ENCODE measurements at places on chromosomes 1 and 21.

DNA sequence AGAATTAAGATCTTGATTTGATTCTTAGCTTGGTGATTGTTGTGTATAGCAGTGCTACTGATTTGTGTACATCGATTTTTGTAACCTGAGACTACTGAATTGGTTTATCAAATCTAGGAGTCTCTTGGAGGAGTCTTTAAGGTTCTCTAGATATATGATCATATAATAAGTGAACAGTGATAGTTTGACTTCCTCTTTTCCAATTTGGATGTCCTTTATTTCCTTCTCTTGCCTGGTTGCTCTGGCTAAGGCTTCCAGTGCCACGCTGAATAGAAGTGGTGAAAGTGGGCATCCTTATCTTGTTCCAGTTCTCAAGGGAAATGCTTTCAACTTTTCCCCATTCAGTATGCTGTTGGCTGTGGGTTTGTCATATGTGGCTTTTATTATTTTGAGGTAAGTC lies 61.5 kb upstream of the LYST start:
- no peak for DNase-seq

DNA sequence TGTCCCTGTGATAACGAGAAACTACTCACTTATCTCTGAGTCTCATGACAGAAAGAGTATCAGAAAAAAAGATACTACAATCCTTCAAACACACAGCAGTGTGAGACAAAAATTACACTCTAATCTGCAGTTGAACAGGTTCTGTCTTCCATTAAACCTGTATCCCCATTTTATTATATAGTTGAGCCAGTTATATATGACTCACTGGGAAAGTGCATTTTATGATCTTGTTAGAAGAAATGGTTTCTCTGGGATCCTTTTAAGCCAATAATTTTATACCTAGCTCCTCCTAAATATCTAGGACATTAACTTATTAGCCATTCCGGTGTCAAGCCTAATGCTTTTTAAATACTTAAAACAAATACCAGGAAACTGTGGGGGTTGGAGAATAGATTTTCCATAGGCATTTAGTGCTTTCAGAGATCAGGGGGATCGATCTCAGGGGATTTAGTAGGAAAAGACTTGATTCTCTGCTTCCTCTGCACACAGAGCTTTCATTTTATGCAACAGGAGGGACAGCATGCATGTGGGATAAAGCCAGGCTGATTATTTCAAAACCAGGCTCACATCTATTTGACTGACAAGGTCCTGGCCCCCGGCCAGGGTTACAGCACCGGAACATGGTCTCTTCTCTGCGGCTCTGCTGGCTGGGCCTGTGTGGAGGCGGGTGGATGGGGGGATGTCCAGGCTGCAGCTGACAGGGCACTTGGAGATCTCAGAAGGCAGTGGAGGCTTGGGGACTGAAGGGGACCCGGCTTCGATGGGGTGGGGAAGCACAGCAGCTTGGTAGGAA lies 310.6 kb downstream of the DISC1 start:
- no peak for DNase-seq

DNA sequence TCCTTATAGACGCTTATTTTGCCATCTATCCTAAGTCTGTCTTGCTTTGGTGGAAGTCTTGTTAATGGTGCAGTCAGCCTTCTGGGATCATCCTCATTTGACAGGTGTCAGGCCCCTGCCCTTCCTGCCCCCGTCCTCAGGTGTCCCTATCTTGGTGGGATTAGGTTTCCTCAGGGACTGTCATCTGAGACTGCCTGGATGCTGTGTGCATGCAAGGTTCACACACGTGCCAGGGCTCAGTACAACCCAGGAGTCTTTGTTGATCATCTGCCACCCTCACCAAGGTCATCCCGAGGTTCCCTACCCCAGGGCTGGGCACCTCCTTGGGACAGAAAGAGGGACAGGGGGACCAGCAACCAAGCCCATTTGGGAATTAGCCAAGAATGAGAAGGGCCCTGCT lies 18.0 kb downstream of the PADI2 start:
- no peak for DNase-seq

DNA sequence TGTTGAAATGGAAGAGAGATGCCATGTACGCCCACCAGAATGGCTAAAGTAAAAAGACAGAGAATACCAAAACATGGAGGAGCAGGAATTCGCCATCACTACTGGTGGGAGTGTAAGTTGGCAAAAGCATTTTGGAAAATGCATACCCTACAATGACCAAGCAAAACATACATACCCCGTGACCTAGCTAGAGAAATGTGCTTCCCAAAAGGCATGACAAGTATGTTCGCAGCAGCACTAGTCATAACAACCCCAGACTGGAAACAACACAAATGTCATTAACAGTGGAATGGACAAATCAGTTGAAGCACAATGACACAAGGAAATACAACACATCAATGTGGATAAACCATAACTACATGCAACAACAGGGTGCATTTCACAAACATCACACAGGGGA lies 27.2 kb downstream of the SYT2 start:
- no peak for DNase-seq

- DNase-seq = no peak
Observed at GRCh38 chr1:175933801-175934200, 190.4 kb upstream of the TNR start.

- no peak for DNase-seq
Observed at GRCh38 chr1:47725000-47725473, 272.1 kb downstream of the TRABD2B start.

DNA sequence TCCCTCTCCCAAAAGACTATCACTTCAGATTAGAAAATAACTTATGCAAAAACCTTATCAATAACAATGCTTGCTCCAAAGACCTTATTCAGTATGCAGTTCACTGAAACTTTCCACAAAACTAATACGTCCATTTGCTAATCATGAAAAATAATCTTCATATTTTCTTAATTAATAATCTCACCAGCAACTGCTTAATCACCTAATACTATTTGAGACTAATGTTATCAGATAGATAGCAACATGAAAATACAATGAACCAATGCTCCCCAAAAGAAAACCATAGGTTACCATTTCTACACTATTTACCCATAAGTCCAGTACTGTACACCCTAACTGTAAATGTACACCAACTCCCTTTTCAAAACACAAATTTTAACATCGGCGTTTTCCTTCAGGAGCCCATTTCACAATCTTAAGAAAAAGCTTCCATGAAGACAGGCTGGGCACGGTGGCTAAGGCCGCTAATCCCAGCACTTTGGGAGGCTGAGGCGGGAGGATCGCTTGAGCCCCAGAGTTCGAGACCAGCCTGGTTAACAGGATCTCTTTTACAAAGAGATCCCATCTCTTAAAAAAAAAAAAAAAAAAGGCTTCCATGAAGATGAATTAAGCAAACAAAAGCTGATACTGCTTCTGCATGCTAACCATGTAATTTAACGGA lies 1.7 kb downstream of the GNB1 start:
- DNase-seq = no peak

DNA sequence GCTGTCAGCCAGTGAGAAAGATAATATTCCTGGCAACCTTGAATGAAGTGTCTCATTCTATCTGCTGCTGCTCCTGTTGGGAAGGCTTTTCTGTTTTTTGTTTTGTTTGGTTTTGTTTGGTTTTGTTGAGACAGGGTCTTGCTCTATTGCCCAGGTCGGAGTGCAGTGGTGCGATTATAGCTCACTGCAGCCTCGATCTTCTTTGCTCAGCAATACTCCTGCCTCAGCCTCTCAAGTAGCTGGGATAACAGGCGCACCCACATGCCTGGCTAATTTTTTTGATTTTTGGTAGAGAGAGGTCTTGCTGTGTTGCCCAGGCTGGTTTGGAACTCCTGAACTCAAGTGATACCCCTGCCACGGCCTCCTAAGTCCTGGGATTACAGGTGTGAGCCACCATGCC lies 37.6 kb downstream of the BTG3 start:
- DNase-seq = no peak

DNA sequence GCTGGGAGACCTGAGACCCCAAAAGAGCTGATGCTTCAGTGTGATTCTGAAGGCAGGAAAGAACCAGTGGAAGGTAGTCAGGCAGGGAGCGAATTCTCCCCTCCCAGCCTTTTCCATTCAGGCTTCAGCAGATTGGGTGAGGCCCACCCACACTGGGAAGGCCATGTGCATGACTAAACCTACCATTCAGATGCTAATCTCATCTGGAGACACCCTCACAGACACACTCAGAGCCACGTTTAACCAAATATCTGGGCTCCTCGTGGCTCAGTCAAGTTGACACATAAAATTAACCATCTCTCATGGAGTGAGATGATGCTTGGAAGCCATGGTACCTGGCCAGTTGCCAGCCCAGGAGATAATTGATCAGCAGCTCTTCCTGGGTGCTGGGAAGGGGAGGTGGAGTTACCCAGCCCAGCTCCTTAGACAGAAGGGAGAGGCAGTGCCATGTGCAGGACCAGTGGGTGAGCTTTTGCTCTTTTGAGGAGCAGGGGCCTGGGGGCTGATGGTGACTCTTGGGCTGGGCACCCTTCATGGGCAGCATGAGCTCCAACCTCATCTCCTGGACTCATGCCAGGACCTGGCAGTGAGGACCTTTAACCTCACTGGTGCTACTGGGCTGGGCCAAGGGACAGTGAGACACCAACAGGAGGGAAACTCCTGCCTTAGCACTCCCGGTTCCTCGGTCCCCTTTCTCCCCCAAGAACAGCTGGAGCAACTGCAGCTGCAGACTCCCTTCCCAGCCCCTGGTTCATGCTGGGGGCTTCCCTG lies 89.0 kb upstream of the ACTL8 start:
- no peak for DNase-seq

DNA sequence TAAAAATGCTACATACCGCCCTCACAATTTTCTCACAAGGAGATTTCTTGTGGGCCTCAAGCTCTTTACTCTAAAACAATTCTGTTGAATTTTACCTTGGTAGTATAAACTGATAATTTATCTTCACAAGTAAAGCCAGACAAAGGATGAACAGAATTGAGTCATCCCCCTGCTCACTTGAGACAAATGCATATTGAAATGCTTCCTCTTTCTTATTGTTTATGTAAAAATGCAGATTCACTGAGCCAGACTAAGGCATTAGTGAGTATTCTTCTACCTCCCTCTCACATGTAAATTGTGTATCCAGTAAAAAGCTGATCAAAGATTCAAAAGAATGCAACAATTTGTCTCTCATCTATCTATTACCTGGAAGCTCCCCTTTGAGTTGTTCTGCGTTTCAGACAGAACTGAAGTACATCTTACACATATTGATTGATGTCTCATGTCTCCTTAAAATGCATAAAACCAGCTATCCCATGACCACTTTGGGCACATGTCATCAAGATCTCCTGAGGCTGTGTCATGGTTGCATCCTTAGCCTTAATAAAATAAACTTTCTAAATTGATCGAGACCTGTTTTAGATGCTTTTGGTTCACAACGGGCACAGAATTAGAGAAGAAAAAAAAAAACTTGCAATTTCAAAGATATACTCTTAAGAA lies 743.1 kb upstream of the B3GALT2 start:
- no peak for DNase-seq

- no peak for DNase-seq
Observed at GRCh38 chr1:64469116-64469976, 583 bp upstream of the CACHD1 start.

GRCh38 chr1:87227651-87228050 lies 101.0 kb upstream of the LMO4 start:
- DNase-seq = no peak

DNA sequence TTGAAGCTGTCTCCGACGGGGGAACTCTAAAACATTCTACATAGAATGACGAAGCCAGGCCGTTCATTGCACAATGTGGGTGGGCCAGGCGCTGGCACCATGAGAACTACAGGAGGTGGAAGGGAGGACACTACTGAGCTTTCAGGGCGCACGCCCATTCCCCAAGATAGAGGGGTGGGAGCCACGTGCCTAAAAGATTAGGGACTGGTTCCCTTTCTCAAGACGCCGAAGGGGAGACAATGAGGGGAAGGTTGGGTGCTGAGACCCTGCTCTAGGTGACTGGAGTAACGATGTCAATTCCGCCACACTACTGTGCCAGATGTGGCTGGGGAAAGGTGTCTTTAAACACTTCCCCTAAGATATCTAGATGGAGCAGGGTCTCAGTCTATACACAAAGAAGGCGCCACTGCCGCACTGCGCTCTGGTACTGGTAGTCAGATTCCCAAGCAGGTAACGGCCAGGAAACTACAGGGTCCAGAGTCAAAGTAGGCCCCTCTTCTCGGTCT lies 782 bp downstream of the CSDE1 start:
- no peak for DNase-seq

- DNase-seq = no peak
Observed at GRCh38 chr1:157134442-157134841, 3.8 kb downstream of the ETV3 start.

DNA sequence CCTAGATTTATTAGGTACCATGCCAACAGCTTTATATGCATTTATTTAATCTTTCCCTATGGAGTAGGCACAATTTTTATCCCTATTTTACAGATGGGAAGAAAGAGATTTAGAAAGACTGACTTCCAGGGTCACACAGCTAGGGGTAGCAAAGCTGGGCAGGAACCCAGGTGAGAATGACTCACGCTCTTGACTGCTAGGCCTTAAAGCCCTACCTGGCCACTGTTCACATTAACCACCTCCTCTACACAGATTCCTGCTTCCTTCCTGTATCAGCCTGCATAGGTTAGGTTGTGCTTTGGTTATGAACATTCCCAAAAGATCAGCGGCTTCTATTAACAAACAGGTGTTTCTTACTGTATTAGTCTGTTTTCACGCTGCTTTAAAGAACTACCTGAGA lies 53.2 kb downstream of the DNAJC6 start:
- DNase-seq = no peak

- DNase-seq = peak; percentile 75
Observed at GRCh38 chr1:2194898-2195673, 514 bp upstream of the FAAP20 start.

DNA sequence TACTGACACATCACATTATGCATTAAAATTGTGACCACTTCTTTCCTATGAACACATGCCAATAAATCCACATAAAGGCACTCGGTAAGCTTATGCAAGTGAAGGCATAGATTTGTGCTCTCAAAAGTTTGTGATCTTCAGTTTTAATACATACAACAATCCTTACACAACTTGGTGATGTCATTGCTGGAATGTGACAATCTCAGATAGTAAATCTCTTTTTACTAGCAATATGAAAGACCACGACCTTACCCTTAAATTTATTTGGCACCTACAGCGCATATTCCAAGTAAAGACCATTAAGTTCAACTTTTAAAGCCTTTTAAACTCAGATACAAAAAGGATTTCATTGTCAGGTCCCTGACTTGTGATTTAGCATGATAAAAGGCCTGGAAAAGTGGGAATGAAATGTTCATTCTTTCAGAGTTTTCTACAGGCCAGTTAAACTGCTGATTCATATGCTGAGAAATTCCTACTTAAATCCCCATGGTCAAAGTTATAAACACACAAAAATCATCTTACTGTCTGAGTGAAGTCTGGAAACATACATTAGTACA lies 157.4 kb downstream of the SIPA1L2 start:
- DNase-seq = no peak

GRCh38 chr1:228935855-228936727 lies 200.8 kb downstream of the RHOU start:
- DNase-seq = no peak

- no peak for DNase-seq
Observed at GRCh38 chr1:204288021-204288588, 71.6 kb downstream of the PLEKHA6 start.

DNA sequence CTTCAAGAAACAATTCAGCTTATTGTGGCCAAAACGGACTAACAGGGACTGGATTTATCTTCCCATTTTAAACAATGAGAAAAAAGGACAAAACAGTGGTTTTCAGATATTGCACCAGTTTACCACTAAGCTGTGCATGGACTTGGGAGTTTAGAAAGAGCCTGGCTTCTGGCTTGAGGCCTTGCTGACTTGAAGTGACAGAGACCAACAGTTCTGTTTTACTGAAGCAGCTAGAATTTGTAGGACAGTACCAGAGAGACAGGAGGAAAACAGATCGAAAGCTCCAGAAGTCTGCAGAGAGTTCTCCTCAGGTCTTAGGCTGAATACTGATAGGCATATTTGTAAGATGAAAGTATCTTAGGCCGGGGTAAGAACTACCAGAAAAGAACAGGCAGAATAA lies 20.5 kb downstream of the FCRL4 start:
- DNase-seq = no peak

Data from C1 segment of cervical spinal cord (tissue), 14 donors.